ENCODE measurements at places on chromosomes 1 and 21.
A peak's percentile ranks its signal among the peaks of the same experiment; 100 is the strongest.

- DNase-seq, result no peak
These were observed 472.0 kb downstream of the CAMTA1 start for GRCh38 chr1:7257225-7257624.

DNA sequence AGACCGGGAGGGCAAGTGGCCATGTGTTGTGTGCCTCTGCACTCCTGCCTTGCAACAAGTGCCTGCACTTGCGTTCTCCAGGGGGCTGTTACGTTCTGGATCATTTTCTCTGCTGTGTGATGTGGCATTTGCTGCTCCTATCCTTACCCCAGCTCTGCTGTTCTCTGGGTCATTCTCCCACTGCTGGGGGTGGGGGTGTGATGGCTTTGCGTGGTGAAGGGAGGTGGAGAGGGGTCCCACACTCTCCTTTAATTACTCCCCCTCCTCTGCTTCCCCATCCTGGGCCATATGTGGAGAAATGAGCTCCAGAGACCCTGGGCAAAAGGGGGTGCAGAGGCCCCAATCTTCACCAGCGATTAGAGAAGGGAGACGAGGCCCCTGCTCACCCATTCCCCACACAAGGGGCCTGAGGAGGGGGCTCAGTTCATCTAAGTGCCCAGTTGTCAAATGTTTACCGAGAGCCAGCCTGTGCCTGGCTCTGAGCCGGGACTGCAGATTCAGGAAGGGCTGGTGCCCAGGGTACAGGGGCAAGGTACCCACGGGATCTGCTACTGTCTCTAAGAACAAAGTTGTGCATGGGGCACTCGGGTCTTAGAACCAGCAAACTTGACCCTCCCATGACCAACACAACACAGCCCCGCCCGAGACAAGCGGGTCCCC lies 355.4 kb downstream of the PTPRU start:
- no peak for DNase-seq

GRCh38 chr1:90371448-90371813 lies 345.7 kb downstream of the BARHL2 start:
- DNase-seq, result no peak

DNA sequence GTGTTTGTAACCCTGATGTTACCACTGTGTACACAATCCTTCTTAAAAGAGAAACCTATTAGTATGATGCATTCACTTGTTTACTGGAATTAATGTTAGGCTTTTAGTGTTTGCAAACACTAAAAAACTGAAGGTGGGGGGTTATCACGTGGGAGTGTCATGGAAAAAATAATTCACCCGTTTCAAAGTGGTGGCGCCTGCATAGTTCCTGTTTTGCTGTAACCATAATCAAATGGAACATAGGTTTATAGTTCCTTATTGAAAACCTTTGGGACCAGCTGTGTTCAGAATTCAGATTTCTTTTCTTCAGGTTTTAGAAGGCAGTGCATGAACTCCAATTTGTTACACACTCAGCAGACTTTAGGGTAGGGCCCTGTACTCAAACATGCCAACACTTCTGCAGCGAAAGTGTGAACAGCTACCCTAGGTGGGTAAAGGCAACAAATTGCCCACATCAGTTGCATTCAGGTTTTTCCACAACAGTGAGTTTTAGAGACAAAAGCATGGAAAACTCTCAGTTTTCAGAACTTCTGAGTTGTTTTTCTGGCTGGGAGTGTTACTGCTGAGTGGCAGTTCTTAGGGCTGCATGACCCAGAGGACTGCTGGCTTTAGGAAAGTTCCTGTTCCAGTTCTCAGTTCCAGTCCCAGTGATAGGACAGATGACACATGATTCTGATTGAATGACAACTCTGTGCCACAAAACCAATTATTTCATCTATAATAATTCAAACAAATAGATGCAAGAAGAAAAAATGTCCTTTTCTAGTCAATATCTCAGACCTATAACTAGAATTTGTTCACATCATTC lies 29.1 kb upstream of the IVNS1ABP start:
- no peak for DNase-seq

DNA sequence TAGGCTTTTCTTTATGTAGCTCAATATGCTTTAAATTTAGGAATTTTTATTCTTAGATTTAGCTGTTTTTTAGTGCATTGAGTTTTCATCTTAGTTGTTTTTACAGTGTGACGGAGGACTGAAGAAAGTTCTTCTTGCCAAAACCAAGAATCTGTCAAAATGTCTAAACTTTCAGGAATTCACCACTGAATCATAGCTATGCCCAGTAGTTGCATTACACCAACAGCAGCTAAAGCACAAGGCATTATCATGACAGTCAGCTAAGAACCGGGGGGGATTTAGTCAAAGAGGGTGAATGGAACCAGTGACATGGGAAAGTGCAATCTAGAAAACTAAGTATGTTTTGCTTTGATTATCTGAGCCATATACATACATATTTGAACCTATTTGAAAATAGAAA lies 6.5 kb upstream of the C1orf146 start:
- peak; percentile 59 for DNase-seq

DNA sequence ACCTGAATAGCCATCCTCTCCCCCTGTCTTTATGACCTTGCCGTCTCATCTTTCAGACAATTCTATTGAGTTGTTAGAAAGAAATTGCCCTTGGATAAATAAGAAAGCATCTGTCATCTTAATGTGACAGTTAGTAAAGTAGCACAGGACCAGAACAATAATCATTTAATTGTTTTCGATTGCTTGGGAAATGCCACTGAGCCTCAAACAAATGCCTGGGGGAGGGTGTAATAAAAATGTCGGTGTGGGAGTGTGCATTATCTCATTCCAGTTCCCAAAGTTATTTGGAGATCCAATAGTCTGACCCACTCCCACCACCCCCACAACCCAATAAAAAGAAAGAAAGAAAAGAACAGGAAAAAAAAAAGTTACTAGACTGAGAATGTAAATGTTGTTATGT lies 509.3 kb upstream of the LRRC7 start:
- DNase-seq, result no peak

DNA sequence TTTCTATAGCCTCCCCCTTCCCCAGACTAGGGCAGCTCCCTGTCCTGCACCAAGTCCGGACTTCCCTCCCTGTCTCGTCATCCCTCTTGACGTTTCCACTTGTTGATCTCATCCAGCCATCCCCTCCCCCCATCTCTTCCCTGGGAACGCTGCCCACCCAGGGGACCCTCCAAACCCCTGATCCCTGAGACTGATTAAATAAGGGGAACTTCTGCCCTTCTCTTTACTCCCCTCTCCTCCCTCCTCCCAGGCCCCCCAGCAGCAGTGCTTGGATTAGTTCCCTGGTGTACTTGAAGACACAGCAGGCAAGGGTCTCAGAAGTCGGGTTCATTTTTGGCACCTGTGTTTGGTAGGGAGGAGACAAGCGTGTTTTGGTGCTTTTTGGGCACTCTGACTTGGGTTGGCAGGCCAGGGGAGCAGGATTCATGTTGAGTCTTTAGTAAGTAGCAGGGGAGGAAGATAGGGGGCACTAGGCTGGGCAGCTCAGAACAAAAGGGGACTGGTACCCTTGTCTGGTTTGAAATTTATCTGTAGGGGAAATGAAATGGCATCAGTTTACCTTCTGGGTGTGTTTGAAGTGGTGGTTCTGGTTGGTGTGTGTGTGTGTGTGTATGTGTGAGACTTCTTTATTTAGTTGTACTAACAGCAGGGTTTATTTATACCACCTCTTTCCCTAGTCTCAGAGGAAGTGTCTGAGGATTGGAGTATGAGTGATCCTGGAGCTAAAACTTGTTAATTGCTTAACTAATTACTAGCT lies 11.1 kb downstream of the VANGL2 start:
- DNase-seq, result no peak

- DNase-seq, result no peak
These were observed 24.9 kb upstream of the PARP1 start for GRCh38 chr1:226432586-226433340.

DNA sequence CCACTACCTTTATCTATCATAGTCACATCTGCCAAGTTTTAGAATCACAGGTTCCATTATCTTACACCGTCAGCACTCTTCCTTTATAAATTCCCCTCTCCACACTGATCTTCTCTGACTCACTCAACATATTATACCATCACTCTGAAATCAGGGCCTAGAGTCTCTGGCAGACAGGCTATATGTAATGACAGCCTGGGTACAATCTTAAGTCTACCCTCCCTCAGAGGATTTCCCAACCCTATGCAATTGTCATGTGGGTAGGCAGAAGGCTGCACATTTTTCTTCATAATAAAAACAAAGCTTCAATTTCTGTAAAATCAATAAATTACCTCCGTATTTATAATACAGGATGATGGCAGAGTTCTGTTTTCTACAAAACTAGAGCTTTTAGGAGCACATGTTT lies 138.0 kb downstream of the RERE start:
- no peak for DNase-seq

- DNase-seq, result no peak
These were observed 300.8 kb downstream of the RRAGC start for GRCh38 chr1:38558500-38559445.

DNA sequence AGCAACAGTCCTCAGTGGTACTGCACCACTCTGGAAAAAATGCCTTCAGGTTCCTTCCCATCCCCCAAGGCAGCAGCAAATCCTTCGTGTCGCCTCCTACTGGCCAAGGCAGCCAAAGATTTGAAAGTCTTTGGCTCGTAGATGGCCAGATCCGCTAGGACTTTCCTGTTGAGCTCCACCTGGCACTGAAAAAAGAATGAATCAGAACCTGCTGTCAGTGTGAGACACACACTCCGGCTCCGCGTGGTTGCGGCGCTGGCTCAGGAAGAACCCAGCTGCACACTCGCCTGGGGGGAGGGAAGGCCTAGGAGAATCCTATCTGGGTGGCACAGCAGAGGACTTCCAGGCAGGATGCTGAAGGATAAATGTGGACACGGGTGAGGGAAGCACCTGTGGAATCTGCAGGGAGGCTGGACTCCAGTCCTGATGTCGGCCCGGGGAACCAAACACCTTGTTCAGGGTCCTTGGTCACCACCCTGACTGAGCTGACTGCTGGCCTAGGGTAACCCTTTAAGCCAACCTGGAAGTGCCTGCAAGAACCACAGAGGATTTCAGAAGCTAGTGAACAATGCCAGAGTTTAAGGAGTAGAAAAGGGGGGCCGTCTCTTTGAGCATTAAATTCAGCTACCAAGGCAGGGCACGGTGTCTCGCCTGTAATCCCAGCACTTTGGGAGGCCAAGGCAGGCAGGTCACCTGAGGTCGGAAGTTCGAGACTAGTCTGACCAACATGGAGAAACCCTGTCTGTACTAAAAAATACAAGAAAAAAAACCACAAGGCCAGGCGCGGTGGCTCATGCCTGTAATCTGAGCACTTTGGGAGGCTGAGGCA lies 3.2 kb upstream of the CCNL2 start:
- DNase-seq, result peak; percentile 18

DNA sequence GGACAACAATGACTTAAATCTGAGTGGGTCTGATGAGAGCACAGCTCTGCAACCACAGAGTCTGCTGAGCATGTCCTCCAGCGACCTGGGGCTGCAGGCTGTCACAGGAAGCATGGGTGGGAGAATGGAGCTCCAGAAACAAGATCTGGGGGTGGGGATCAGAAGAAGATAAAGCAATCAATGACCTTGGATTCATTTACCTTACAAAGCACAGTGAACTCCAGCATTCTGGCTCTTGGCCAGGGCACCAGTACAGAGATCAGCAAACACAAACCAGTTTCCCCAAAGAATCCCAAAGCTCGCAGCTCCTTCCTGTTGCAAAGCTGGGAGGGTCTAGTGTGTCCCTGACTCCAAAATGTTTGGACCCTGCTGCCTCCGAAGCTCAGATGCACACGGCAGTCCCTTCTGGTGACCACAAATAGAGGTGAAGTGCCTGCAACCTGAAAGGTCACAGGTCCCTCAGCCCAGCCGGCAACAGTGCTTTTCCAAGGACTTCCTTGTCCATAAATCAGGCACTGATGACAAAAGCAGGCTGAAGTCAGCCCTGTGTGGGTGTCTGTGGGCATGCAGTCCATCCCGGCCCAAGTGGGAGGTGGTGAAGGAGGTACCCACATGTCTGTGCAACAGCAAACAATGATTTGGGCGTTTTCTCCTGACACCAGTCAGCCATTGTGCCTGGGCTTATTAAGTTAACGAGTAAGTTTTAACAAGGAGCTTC lies 76.1 kb downstream of the SH3BGR start:
- DNase-seq, result no peak

GRCh38 chr1:53398576-53399365 lies 60.4 kb upstream of the DMRTB1 start:
- no peak for DNase-seq

- no peak for DNase-seq
These were observed 10.4 kb downstream of the SSU72 start for GRCh38 chr1:1564268-1564667.

DNA sequence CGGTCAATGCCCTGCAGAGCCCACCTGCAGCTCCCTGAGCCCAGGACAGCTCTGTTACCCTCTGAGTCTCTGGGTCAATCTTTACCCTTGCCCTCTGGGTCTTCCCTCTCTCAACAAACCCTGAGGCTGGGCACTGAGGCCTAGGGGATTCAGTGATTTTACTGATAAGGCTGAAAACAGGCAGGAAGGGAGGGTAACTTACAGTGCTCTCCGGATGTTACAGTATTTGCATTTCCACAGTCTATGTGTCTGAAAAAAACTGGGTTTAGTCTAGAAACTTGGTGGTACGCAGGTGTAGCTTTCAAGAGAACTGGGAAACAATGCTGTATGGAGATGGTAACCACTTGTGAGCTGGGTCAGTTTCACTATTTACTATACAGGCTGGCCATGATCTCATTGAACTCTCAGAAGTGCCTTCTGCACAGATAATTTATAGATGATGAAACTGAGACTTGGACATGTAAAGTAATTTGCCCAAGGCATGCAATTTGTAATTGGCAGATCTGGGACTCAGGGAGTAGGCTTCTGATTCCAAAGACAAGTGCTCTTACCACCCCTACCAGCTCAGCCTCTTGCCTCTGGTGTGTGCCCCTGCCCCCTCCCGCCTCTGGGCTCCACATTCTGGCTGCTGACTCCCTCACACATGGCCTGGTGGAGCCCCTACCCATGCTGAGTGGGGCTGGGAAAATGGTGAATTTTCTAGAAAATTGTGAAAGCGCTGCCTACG lies 48.8 kb downstream of the TENT5C start:
- DNase-seq, result no peak

GRCh38 chr1:147409886-147410285 lies 131.4 kb upstream of the BCL9 start:
- no peak for DNase-seq

- DNase-seq, result no peak
These were observed 81.7 kb upstream of the VANGL1 start for GRCh38 chr1:115560027-115560426.

All from AG09309 (cell line).